ENCODE measurements at places on chromosomes 4 and X.

DNA sequence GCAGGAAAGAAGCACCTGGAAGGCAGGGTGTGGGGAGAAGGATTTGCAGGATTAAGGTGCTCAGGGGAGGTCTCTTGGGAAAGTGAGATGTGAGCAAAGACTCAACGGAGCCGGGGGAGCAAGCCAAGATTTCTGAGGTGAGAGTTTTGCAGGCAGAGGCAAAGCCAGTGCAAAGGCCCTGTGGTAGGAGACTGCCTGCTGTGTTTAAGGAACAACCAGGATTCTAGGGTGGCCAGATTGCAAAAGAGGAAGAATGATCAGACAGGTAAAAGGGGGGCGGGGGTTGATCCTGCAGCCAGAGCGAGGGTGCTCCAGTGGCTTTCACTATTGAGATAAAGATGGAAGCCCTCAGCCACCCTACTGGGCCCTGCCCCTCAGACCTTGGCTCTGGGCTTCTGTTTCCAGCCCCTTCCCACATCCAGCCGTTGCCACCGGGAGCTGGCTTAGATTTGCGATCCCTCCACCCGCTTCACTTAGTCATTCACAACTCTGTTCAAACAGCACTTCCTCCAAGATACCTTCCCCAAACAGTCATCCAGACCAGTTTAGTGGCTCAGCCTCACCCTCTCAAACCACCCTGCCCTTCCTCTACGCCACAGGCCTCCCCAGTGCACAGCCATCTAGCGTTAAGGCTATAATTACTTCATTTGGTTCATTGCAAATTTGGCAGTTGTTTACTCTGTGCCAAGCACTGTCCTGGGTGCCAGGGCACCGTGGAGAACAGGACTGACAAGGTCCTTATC, 23.3 kb upstream of the BCOR start:
- no peak for DNase-seq

DNA sequence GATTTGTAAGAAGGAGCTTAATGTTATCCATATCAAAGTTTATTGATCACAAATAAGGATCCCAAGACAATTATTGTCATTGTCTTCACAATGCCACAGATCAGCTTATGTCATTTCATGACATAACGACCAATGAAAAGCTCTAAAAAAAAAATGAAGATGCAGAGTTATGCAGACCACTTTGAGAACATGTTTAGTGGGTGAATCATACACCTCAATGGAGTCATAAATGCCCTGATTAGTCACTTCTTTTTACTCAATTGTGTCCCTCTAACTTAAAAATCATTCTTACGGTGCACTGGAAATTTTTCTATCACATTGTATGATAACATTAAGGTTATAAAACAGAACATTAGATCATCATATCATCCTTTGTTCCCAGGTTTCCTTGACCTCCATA, 87.6 kb upstream of the GABRG1 start:
- DNase-seq: no peak

GRCh38 chrX:27439771-27440170, 23.4 kb downstream of the PPP4R3C start:
- DNase-seq: no peak

GRCh38 chr4:6008766-6009385, 9.4 kb downstream of the C4orf50 start:
- DNase-seq: no peak

GRCh38 chr4:84220990-84221389, 278.1 kb downstream of the NKX6-1 start:
- DNase-seq: no peak

All from right forelimb (tissue), 1 donor.